ENCODE measurements at places on chromosomes 12 and 14. TPM values are rescaled to one million over a fixed set of nuclear protein-coding genes. Genes with fewer than 3 reads are reported as not detected.

GRCh38 chr12:23753628-23754365, 195.7 kb downstream of the SOX5 start:
- no peaks in the 10 kb centered on the region for H3K27me3 ChIP-seq
- H3K4me1 ChIP-seq = no peaks in the 10 kb centered on the region
- no peaks in the 10 kb centered on the region for H3K36me3 ChIP-seq
- no peak overlapping the region for H3K4me3 ChIP-seq

DNA sequence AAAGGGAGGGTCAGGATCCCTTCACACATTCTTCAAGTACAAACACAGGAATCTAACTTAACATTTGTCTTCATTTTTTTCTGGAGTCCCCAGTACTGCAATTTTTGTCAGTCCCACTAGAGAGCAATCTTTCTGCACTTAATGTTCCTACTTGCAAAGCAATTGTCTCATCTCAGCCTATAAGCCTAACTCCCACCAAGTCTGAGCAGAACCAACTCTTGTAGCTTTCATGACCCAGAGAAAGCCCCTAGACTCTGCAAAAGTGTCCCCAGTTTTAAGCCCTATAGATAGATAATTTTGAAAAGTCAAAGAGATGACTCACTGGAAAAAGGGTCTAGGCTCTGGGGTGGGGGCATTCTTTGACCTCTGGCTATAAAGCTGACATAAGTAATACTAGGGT, 1.8 kb upstream of the ZBTB39 start:
- peaks cover 26% of the 10 kb centered on the region for H3K4me1 ChIP-seq
- no peak overlapping the region for H3K4me3 ChIP-seq
- H3K27me3 ChIP-seq = no peaks in the 10 kb centered on the region
- no peak for DNase-seq
- H3K27ac ChIP-seq = peak overlapping the region; percentile 50

DNA sequence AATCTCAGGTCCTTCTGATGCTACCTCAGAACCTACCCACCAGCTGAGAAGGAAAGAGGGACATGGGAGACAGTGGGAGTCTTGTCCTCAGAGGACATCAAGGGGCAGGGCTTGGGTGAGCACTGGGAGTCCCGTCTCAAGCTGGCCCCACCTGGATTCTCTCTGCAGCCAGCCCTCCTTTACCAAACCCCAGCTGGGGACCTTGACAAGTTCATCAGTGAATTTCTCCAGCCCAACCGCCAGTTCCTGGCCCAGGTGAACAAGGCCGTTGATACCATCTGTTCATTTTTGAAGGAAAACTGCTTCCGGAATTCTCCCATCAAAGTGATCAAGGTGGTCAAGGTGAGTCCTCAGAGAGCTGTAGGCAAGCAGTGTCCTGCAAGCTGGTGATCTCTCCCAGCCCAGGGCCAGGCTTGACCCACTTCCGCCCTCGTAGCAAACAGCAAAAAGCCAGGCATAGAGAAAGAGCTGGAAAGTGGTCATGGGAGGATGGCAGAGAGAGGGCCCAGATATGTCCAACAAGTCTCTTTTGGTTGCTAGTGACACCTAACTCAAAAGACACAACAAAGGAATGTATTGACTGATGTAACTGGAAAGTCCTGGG, 14.2 kb upstream of the OAS2 start:
- DNase-seq = no peak
- H3K27ac ChIP-seq = no peak overlapping the region
- no peak overlapping the region for H3K4me3 ChIP-seq
- H3K4me1 ChIP-seq = no peaks in the 10 kb centered on the region
- H3K27me3 ChIP-seq = no peaks in the 10 kb centered on the region

DNA sequence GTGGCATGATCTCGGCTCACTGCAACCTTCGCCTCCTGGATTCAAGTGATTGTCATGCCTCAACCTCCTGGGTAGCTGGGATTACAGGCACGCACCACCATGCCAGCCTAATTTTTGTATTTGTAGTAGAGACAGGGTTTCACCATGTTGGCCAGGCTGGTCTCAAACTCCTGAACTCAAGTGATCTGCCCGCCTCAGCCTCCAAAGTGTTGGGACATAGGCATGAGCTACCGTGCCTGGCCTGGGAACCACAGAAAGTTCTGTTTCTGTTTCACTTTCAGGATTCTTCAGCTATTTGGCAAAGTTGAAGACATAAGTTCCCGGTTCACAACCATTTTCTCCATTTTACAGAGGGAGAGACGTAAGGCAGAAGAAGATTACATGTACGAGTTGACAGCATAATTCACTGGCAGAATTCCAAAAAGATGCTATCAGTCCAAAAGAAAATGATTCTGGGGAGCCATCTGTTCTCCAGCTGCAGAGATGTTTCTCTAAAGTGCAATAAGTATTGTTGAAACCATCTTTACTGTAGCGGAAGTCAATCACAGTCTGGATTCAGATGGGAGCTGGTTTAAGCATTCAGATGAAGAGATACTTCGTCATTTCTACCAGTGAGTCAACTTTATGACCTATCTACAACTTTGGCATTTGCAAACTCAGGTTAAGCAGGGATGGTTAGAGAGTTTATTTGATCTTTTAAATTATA, 8.1 kb upstream of the RNF34 start:
- no peaks in the 10 kb centered on the region for H3K36me3 ChIP-seq
- peak overlapping the region; percentile 29 for H3K4me3 ChIP-seq
- H3K27ac ChIP-seq = peak overlapping the region; percentile 27
- H3K4me1 ChIP-seq = peaks cover 6% of the 10 kb centered on the region

DNA sequence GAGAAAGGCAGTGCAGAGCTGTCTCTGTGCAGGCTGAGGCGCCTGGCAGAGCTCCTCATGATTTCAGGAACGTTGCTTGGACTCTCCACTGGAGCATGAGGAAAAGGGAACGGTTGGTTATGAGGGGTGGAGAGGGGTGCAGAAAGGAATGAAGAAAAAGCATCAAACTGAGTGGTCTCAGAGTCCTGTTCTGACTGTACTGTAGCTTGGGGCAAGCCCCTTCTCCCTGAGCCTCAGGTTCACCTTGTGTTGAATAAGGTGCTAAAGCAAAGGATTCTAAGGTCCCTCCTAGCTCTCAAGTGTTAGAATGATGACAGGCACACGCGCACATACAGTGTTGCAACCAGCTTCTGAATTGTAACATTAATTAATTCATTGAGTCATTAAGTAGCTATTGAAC, 125.2 kb upstream of the PARP11 start:
- H3K4me3 ChIP-seq = no peak overlapping the region
- H3K27me3 ChIP-seq = no peaks in the 10 kb centered on the region

DNA sequence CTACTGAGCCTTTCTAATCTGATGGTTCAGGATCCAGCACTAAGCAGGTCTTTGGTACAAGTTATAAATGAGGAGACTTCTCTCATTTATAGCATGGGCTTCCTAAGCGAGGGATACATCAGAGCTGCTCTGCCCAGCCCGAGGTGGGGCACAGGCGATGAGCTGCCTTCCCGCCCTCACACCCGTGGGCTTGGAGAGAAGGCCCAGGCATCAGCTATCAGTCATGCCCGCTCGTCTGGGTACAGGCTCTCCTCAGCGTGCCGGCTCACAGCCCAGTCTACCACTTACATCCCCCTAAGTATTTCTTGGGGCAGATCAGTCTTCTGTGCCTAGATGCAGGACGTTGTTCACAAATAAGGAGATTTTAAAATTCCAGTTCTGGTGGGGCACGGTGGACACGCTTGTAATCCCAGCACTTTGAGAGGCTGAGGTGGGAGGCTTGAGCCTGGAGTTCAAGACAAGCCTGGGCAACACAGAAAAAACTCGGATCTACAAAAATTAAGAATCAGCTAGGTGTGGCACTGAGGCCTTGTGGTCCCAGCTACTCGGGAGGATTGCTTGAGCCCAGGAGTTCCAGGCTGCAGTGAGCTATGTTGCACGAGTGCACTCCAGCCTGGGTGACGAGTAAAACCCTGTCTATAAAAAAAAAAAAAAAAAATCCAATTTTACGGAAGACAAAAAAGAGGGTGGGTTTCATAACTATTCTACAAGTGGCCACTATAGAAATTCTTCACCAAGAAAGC, 57.0 kb downstream of the CCDC88C start:
- H3K4me3 ChIP-seq = no peak overlapping the region
- peaks cover 10% of the 10 kb centered on the region for H3K4me1 ChIP-seq
- no peaks in the 10 kb centered on the region for H3K36me3 ChIP-seq
- DNase-seq = no peak
- no peak overlapping the region for H3K27ac ChIP-seq

GRCh38 chr12:55629058-55629841, 7.4 kb upstream of the OR10P1 start:
- no peak overlapping the region for H3K27ac ChIP-seq
- no peaks in the 10 kb centered on the region for H3K36me3 ChIP-seq
- no peak overlapping the region for H3K4me3 ChIP-seq
- H3K27me3 ChIP-seq = no peaks in the 10 kb centered on the region
- no peak for DNase-seq
- H3K4me1 ChIP-seq = no peaks in the 10 kb centered on the region

- H3K27me3 ChIP-seq = no peaks in the 10 kb centered on the region
- no peak overlapping the region for H3K4me3 ChIP-seq
- H3K27ac ChIP-seq = no peak overlapping the region
- no peak for DNase-seq
These were observed 46.5 kb downstream of the OR9K2 start for GRCh38 chr12:55172686-55173085.

DNA sequence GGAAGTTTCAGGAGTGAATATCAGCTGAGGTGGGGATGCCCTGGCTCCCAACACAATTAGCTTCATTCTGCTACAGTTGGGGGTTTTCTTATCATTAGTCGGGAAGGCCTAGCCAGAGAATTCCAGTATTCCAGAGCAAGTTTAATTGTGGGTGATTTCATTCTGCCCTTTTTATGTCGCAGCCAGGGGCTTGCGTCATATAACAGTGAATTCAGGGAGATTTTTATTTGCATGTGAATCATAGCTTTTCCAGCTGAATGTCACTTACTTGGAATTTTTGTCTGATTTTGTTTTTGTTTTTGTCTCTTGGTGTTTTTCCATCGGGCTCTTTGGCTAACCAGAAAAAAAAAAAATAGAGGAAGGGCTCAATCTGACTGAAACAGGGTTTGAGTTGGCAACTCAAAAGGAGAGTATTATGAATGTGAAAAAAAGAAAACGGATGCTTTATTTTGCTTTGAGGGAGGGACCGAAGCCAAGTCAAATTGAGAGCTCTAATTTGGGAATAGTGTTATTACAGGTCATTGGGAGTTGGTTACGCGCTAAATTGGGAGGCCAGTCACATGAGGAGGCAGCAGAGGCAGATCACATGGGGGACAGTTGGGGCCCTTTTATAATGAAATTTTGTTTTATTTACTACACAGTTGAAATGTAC, 119.4 kb downstream of the SAMD4A start:
- no peak overlapping the region for H3K4me3 ChIP-seq
- H3K4me1 ChIP-seq = no peaks in the 10 kb centered on the region
- H3K36me3 ChIP-seq = no peaks in the 10 kb centered on the region
- H3K27ac ChIP-seq = peak overlapping the region; percentile 71
- DNase-seq = no peak

GRCh38 chr12:81222846-81223592, 145.1 kb downstream of the ACSS3 start:
- no peak for DNase-seq
- H3K4me1 ChIP-seq = no peaks in the 10 kb centered on the region
- H3K36me3 ChIP-seq = no peaks in the 10 kb centered on the region
- H3K27me3 ChIP-seq = no peaks in the 10 kb centered on the region
- no peak overlapping the region for H3K4me3 ChIP-seq

GRCh38 chr12:53514628-53515290, 7.5 kb upstream of the NPFF start:
- H3K4me3 ChIP-seq = no peak overlapping the region
- no peak overlapping the region for H3K27ac ChIP-seq
- H3K36me3 ChIP-seq = no peaks in the 10 kb centered on the region
- no peaks in the 10 kb centered on the region for H3K27me3 ChIP-seq

- no peak overlapping the region for H3K4me3 ChIP-seq
- H3K27ac ChIP-seq = peak overlapping the region; percentile 61
- no peaks in the 10 kb centered on the region for H3K27me3 ChIP-seq
- no peaks in the 10 kb centered on the region for H3K36me3 ChIP-seq
- no peak for DNase-seq
- no peaks in the 10 kb centered on the region for H3K4me1 ChIP-seq
These were observed 6.8 kb upstream of the PSMA6 start for GRCh38 chr14:35285168-35286002.

DNA sequence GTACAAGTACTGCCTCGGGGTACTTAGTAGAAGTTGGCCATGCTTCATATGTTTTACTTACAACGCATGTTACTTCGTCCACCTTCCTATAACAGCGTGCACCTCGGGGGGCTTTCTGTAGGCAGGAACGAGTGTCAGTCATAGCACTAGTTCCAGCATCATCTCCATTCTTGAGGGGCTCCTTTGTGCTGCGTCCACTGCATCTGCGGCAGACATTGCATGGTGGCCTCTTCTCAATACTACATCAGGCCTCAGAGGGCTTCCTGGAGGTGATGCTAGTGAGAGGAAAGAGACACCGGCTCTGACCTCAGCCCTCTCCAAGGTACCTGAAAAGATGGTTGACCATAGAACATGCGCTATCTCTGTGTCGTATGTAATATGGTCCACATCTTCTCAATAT, 121.2 kb upstream of the RTL1 start:
- no peaks in the 10 kb centered on the region for H3K4me1 ChIP-seq
- H3K4me3 ChIP-seq = no peak overlapping the region
- no peak overlapping the region for H3K27ac ChIP-seq
- no peak for DNase-seq
- H3K36me3 ChIP-seq = no peaks in the 10 kb centered on the region

GRCh38 chr14:55053018-55053417, 1.6 kb downstream of the MAPK1IP1L start:
- DNase-seq = no peak
- H3K27ac ChIP-seq = peak overlapping the region; percentile 97
- H3K4me3 ChIP-seq = peak overlapping the region; percentile 75
- H3K27me3 ChIP-seq = no peaks in the 10 kb centered on the region
- H3K36me3 ChIP-seq = no peaks in the 10 kb centered on the region

DNA sequence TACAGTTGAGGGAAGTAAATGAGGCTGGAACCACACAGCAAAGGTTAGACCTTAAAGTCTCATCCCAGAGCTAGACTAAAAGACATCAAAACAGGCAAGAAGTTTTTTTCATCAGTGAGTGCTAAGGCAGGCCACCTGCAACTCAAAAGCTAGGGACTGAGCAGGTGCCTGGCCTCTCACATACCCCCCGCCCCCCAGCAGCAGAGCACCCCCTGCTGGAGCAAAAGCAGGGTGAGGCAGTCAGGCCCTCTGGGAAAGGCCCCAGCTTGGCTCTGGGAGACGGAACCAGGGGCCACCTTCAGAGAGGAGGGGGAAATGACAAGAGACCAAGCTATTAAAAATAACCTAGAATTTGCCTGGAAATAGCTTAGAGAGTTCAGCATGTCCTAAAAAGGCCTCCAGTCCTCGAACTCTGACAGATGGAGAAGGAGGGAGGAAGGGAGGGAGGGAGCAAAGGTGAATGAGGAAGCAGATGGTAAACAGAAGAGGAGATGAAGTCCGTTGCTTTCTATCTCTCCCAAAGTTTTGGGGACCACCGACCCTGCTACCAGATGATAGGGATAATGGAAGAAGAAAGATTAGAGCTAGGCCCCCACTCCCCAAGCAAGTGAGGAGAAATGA, 1.8 kb downstream of the ITGA7 start:
- peaks cover 18% of the 10 kb centered on the region for H3K4me1 ChIP-seq
- H3K27me3 ChIP-seq = peaks cover 27% of the 10 kb centered on the region
- no peak overlapping the region for H3K4me3 ChIP-seq
- peak overlapping the region; percentile 64 for H3K27ac ChIP-seq

The SYCP3 gene
- total RNA-seq = not detected

The KRT82 gene
- not detected for total RNA-seq

The HOXC12 gene
- total RNA-seq = not detected

The CTDSP2 gene
- total RNA-seq = 268 TPM

The SYT1 gene
- total RNA-seq = 4.9 TPM

The TC2N gene
- total RNA-seq = 65.5 TPM

The GPR84 gene
- not detected for total RNA-seq

The PAX9 gene
- total RNA-seq = 0.79 TPM

The RPS26 gene
- 2,670 TPM for total RNA-seq

All from transverse colon (tissue), 4 donors.